ENCODE measurements at places on chromosomes 2 and 18.

DNA sequence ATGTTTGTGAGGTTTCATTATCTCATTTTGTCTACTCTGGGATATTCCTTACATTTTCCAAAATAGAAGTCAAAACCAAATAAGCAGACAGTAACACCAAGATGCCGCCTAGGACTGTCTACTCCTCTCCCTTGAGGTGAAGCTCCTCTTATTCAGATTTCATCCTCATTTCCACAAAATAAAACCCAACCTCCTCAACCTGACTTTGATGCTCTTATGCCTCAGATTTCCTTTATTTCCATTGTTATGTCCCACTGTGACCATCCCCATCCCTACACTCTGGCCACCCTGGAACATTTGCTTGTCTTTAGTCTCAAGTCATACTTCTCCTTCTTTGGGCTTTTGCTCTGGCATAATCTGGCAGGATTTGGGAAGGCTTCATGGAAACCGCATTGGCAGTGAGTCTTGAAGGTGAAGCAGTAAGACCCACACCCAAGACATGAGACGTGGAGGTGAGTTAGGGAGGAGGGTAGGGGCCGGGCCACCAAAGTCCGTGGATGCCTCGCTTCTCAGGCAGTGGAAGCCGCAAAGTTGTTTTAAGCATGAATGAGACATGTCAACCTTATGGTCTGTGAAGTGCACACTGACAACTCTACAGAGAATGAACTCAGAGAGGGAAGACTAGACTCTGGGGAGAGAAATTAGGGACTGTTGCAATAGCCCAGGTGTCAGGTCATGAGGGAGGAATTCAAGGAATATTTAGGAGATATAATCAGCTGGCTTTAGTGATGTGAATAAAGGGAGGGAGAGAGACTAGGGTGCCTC lies 63.6 kb downstream of the DDX1 start:
- no peak for ATAC-seq

GRCh38 chr2:168632709-168633121 lies 169.7 kb upstream of the NOSTRIN start:
- ATAC-seq: peak; percentile 85

GRCh38 chr18:8562070-8562469 lies 47.2 kb upstream of the RAB12 start:
- no peak for ATAC-seq

DNA sequence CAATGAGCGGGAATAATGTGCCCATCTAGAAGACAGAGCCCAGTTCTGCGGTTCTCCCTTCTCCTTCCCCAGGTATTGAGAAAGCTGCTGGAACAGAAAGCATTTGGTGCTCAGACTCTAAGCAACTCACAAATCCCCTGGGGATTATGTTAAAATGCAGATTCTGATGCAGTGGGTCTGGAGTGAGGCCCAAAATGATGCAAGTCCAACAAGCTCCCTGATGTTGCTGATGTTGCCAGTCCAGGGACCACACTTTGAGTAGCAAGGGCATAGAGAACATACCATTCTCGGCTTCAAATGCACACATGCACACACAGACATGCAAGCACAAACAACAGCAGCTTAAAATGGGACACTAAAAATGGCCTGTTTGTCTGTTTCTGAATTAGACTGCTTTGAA lies 274.8 kb upstream of the NCKAP5 start:
- ATAC-seq: no peak

DNA sequence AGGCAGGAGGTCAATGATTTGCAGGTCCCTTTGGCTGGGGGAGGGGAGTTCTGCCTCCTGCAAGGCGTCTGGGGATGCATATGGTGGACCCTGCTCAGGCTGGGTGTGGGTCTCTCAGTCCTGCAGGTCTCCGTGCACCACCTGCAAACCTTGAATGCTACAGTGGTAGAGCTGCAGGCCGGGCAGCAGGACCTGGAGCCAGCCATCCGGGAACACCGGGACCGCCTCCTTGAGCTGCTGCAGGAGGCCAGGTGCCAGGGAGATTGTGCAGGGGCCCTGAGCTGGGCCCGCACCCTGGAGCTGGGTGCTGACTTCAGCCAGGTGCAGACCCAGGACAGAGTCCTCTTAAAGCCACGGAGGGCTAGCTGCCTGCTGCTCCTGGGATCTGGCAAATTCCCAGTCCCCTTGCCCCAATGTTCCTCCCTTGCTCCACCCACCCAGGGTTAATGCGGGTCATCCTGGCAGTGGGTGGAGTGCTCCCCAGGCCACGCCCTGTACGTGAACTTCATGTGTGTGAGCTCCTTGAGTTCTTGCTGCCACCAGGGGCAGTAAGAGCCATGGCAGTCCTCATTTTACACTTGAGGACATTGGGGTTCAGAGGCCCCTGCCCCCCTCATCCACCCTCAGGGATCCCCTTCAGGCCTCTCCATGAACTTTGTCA lies 3.1 kb downstream of the PROM2 start:
- ATAC-seq: no peak

- ATAC-seq: no peak
These were observed 133.0 kb downstream of the CCDC178 start for GRCh38 chr18:33307520-33307919.

- no peak for ATAC-seq
These were observed 115.7 kb downstream of the FAM210A start for GRCh38 chr18:13610555-13611141.

- ATAC-seq: peak; percentile 15
These were observed 679 bp downstream of the CLK1 start for GRCh38 chr2:200863782-200864175.

- ATAC-seq: no peak
These were observed 55.9 kb downstream of the CDCA7 start for GRCh38 chr2:173410579-173410978.

GRCh38 chr2:54568876-54569321 lies 112.8 kb downstream of the SPTBN1 start:
- no peak for ATAC-seq

- ATAC-seq: no peak
These were observed 187.6 kb upstream of the HNMT start for GRCh38 chr2:137776697-137777096.

GRCh38 chr2:162062559-162062958 lies 11.5 kb downstream of the DPP4 start:
- no peak for ATAC-seq

- no peak for ATAC-seq
These were observed 41.2 kb upstream of the NT5C1B start for GRCh38 chr2:18630541-18630940.

DNA sequence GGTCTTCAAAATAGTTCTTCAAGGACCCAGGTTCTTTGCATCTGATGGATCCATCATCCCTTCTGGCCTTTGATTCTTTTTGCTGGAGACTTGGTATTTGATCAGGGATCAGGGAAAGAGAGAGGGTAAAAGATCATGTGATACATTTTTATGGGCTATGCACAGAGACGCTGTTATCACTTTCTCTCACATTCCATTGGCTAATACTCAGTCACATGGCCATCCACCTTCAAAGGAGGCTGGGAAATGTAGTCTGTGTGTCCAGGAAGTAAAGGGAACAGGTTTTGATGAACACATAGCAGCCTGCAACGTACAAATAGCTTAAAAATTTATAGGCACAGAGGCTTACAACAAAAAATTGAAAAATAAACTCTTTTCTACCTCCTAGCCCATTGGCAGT lies 629.6 kb upstream of the FANCL start:
- 0 out of 3 replicates have a peak, but pooled peaks have one; percentile 27 for ATAC-seq

DNA sequence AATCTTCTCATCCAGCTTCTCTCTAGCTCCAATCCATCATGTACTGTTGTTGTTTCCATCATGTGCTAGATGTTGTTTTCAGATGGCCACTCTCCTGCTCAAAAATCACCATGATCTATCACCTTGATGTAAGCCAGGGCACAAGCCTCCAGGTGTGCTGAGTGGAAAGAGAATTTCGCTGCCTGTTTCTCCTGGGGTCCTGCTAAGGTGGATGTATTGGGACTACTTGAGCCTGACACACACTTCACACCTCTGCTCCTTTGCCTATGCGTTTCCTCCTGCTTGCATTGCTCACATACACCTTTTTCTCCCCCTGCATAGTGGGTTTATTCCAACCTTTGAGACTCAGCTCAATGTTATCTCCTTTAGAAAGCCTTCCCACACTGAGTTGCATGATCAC lies 287.6 kb downstream of the CYRIA start:
- ATAC-seq: no peak

DNA sequence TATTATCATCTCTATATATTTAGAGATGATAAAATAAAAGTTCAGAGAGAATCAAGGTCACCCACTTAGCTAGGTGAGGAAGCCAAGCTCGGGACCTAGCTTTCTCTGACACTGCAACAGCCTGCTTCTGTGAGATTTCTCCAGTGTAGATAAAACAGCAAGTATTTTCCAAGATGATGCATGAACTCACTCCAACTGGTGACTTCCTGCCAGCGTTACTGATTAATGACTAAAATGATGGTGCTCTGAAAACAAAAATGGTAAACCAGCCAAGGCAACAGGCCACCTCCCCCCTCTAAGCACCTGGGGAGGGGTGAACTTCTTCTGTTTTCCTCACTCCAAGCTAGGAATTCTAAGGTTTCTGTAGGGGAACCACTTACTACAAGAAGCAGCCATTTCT lies 510.2 kb upstream of the ID2 start:
- peak; percentile 50 for ATAC-seq

DNA sequence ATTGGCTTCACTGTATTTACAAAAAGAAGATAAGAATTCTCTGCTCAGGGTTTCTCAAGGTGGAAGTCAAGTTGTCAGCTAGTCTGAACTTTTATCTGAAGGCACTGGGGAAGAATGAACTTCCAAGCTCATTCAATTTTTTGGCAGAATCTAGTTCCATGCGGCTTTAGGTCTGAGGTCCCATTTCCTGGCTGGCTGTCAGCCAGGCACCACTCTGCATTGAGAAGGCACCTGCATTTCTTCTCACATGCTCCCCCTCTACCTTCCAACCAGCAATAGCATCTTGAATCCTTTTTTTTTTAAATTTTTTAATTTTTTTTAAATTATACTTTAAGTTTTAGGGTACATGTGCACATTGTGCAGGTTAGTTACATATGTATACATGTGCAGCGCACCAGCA lies 46.2 kb upstream of the RPE start:
- ATAC-seq: no peak

DNA sequence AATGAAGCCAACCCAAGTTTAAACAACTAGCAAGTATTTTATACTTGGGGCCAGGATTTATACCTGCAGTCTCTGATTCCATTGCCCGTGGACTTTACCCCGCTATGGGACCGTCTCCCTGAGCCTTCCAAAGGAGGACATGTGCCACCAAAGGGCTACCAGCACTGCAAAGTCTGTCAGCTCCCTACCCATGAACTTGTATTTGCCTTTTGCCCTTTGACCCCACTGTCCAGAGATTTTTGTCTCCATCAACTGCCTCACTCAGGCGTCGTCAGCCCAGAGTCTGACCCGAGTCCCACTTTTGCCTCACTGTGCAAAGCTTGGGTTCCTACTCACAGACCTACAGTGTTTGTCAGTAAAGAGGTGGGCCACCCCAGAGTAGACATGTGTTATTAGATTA lies 40.6 kb downstream of the B3GNT2 start:
- no peak for ATAC-seq

DNA sequence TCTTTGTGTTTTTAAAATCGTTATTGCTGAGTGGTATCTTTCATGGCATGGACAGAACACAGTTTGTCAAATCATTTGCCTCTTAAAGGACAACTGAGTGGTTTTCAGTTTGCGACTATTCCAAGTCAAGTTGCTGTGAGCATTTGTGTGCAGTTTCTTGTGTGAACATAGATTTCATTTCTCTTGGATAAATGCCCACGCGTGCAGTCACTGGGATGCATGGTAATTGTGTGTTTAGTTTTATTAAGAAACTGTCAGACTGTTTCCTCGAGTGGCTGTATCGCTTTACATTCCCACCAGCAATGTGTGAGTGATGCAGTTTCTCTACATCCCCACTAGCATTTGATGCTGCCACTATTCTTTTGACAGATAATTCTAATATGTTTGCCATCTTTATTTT lies 154.0 kb upstream of the ARL4C start:
- ATAC-seq: no peak

- peak; percentile 46 for ATAC-seq
These were observed 8.3 kb downstream of the TM4SF20 start for GRCh38 chr2:227370791-227371312.

DNA sequence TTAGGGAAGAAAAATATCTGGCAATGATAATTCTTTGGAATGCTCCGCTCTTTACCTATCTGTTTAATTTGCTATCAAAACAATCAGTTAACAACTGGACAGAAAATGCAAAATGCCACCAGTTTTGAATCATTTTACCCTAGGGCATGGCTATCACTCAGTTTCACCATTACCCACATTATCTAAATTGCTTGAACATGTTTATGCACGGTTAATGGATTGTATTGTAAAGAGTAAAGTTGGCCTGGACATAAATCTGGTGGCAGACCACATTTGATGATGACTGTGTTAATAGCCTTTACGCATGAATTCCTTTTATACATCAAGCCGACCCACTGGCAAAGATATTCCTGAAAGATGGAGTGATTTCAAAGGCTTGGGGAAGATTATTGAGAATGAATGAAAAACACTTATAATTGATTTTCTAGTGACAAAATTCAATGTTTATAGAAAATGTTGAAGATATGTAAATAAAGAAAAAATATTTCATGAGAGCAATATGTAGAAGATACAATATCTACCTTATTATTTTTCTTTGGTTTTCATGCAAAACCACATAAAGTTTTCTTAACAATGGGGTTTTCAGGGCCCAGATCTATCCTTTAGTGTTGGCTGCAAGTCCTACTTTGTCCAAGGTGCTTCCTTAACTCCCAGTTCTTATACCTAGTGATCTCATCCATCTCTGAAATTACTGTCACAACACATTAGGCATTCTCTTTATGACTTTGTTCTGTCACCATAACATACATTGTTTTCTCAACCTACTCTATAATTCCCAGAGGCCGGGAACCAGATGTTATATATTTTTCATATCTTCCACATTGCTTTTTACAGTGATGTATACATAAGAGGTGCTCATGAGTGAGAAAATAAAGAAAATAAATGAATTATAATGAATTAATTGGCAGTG lies 265.1 kb downstream of the RIT2 start:
- no peak for ATAC-seq

DNA sequence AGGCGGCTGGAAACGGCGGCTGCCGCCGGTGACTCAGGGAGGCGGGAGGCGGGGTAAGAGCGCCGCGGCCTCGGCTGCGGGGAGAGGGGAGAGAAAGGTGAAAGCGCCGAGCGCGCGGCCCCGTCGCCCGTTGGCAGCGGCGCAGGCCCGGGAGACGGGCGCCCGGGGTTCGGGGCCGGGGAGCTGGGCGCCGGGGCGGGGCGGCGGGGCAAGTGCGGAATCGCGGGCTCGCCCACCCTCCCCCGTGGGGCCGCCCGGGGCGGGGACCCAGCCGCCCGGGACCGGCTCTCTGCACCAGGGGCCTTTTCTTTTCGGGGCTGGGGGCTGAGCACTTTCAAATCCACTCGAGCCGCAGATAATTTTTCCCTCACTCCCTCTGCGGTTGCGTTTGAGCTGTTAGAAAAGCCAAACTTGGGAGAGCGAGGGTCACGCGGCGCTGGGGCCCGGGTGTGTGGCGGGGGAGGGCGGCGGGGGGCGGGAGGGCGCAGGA lies 266 bp downstream of the KDM3A start:
- ATAC-seq: no peak

GRCh38 chr2:200428961-200429665 lies 80.8 kb downstream of the KCTD18 start:
- ATAC-seq: peak; percentile 41

DNA sequence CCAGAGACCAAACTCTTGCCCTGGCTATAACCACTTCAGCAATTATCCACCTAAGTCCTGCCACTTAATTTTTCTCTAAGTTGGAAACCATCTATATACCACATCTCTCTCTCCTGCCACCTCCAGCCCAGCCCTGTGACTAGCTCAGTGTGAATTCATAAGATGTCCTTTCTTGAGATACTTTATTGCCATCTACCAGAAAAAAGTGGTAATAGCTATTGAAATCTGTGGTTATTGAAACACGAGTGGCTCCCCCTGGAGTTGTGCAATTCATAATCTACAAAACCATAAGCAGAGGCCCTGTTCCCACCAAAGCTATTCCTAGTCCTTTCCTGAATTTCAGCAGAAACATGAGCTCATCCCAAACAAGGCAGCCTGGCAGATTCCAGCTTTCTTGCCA lies 324.0 kb downstream of the TXNL1 start:
- ATAC-seq: peak; percentile 37
